RWPE1 (cell line): ENCODE measurements at places on chromosomes 4 and X.

- DNase-seq, result peak; percentile 38
Observed at GRCh38 chrX:23373129-23373804, 38.6 kb downstream of the PTCHD1 start.

DNA sequence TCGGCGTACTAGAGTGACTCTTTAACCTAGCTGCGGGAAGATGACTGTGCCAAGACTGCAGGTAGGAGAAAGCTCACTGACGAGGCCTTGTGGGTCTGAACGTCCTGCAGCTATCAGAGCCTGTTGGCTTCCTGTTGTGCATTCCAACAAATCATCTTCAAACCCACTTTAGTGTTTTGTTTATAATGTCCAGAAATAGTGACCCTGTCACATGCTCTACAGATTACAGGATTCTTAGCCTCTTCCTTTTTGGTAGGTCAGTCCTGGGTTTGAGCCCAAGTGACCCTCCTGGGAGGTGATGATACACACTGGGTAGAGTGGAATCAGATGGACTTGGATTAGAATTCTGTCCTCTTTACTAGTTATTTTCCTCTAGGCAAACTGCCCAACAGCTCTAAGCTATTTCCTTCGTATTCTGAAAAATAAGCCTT lies 33.2 kb downstream of the HTT start:
- no peak for DNase-seq

GRCh38 chr4:185885604-185886003 lies 73.6 kb upstream of the SORBS2 start:
- no peak for DNase-seq

GRCh38 chr4:39565878-39566600 lies 38.8 kb upstream of the UGDH start:
- peak; percentile 55 for DNase-seq

DNA sequence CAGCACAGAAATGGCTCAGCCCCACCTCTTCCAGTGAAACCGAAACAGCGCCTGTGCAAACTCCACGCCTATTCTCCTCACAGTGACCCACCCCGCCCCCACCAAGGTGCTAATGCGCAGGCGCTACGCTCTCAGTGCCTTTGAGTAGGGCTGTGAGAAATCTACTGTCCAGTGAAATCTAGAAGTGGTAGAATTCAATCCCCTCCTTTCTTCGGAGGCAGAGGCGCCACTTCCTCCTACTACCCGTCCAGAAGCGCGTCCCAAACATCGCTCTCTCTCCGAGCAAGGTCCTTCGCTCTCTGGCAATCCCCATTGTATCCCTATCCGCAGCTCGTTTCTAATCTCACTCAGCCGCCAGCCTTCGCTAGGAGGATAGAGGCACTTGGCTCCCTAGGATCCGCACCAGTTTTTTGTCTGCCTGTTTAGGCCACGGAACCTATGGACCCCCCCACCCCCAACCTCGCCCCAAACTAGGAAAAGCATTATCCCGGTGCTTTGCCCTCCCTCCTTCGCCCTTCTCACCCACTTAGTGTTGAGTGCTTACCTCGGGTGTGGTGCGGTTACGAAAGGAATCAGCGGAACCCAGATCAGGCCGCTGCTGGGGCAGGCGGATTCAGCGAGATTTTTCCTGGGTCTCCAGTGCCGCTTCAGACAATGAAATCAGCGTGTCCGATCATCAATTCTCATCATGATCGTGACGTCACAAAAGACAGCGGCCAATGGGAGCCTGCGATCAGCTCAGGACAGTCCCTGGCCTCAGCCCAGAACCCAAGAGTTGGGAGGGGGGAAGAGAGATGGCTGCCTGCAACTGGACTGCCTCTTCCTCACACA lies at the start of gene HDX:
Gene HDX, minus strand, starts transcription at position 656 of the 831 bp plus-strand sequence. CDS start 27,056 bp downstream, outside the sequence.
- peak; percentile 30 for DNase-seq

DNA sequence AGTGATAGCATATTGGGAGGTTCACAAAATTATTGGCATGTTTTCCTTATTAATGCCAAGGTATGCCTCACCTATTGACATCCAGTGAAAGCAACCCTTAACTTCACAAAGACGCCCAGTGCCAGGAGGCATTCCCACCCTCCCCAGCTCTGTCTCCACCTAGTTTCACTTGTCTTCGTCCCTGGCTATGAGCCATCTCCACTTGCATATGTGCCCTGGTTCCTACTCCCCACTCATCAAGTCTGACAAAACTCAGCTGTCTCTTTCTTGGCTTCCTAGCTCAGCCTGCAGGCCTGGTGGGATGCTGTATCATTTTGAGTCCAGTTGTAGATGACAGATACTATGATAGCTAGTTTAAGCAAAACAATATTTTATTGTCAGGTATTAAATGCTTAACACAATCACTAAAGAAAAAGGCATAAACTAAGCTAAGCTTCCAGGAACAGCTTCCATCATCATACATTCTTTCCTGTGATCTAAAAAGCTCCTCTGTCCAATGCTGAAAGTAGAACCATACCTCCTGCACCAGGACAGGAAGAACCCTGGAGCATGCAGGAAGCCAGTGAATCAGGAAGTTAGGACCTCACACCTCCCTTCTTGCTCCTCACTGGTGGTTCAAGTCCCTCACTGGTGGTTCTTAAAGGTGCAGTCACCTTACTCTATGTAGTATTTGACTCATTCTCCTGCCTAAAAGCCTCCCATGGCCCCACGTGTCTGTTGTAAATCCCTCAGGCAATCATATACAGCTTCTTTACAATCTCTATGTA lies 410.3 kb upstream of the RASGEF1B start:
- DNase-seq, result no peak

GRCh38 chr4:16450031-16450430 lies 223.8 kb upstream of the TAPT1 start:
- DNase-seq, result no peak

DNA sequence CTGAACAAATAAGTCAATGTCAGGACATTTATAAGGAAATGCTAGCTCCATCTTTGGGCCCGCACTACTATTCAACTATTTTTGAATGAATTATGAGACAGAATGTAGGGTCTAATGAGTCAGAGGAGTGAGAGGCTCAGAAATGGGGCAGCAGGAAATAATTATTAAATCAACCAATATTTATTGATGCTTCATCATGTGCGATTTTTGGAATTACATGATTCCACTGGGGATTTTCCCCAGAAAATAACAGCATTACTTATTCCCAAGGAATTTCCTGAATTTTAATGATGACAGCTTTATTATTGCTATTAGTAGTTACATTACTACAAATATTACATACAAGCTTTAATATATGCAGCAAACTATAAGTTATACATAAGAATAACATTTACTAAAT lies 49.3 kb upstream of the PHF8 start:
- DNase-seq, result no peak

DNA sequence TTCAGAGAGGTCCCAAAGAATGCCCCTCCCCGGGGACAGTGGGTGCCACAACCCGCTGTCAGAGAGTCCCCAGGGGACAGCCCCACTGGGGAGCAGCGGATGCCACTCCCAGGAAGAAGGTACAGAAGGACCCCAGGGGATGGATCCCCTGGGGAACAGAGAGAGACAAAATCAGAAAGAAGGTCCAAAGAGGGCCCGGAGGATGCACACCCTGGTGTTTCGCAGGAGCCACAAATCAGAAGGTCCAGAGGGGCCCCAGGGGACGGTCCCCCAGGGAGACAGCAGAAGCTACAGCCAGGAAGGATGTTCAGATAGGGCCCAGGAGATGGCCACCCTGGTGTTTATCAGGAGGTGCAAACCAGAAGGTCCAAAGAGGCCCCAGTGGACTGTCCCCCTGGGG lies 1.4 kb downstream of the TEX13D start:
- no peak for DNase-seq

DNA sequence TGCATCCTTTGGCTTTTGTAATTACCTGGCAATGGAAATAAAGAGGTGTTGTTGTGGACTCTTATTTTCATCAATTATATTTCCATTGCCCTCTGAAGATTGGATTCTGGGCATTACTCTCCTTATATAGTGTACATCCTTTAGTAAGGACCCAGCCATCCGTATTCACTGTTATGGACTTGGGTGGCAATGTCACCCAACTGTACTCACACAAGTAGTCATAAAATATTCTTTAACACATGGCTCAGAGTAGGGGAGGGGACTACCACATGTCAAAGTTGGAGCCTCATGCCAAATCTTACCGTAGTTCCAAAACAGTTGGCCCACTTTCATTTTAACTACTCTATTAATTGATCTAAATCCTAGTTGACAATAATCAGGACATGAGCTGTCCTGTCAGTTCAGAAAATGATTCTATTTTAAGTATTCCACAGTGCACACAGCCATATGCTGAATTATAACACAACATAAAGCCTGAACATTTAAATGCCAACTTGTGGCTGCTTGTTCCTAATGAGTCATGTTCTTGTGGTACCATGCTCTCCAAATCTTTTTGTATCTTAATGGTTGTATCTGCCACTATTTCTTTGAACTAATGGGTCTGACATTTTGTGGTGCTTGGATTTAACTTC lies 4.9 kb downstream of the FRAS1 start:
- DNase-seq, result peak; percentile 27

- no peak for DNase-seq
Observed at GRCh38 chr4:184850431-184851199, 24.8 kb upstream of the ACSL1 start.
